Lung (tissue), 17 donors: ENCODE measurements at places on chromosomes 1 and 21. TPM values are rescaled to one million over a fixed set of nuclear protein-coding genes. Genes with fewer than 3 reads are reported as not detected.

The FCGR1A gene
- 25.8 TPM for total RNA-seq

The FAM151A gene
- total RNA-seq, result not detected

The CLCA4 gene
- 0.09 TPM for total RNA-seq

DNA sequence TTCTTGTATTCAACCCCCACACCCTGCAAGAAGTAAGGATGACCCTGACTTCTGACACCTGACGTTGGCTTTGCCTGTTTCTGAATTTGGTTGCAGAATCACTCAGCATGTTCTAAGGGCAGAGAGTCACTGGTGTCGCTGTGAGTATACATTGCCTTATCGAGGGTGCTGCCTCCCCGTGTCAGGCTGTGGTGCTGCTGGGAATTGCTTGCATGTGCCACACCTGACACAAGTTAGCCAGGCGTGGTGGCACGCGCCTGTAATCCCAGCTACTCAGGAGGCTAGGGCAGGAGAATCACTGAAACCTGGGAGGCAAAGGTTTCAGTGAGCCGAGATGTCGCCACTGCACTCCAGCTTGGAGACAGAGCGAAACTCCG lies 45.9 kb downstream of the WDR4 start:
- no peaks in the 10 kb centered on the region for H3K36me3 ChIP-seq
- H3K27ac ChIP-seq, result no peak overlapping the region
- peaks cover 2% of the 10 kb centered on the region for H3K27me3 ChIP-seq
- DNase-seq, result no peak

DNA sequence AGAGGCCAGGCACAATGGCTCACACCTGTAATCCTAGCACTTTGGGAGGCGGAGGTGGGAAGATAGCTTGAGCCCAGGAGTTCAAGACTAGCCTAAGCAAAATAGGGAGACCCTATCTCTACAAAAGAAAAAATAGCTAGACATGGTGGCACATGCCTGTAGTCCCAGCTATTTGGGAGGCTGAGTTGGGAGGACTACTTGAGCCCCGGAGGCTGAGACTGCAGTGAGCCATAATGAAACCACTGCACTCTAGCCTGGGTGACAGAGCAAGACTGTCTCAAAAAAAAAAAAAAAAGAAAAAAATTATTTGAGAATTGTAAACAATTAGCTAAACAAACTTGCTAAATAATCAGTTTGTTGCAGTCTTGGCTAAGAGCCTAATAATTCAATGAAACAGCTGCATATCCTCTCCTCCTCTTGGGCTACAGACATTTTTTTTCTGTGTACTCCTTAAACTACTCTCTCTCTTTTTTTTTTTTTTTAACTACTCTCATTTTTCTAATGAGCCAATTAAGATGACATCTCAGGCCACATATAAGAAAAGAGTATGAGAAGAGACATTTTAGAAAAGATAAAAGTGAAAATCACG lies 10.5 kb upstream of the DNAJB4 start:
- H3K36me3 ChIP-seq, result peaks cover 1% of the 10 kb centered on the region
- no peak overlapping the region for H3K27ac ChIP-seq
- H3K4me1 ChIP-seq, result peaks cover 6% of the 10 kb centered on the region
- no peaks in the 10 kb centered on the region for H3K27me3 ChIP-seq
- peak; percentile 89 for DNase-seq
- H3K4me3 ChIP-seq, result no peak overlapping the region
